ENCODE measurements at places on chromosomes 4 and X.

GRCh38 chr4:94304365-94304971, 38.2 kb downstream of the HPGDS start:
- DNase-seq = no peak

GRCh38 chr4:6423575-6423974, 48.8 kb downstream of the PPP2R2C start:
- no peak for DNase-seq

- no peak for DNase-seq
Measured at GRCh38 chrX:68842781-68843581, 14.2 kb downstream of the EFNB1 start.

DNA sequence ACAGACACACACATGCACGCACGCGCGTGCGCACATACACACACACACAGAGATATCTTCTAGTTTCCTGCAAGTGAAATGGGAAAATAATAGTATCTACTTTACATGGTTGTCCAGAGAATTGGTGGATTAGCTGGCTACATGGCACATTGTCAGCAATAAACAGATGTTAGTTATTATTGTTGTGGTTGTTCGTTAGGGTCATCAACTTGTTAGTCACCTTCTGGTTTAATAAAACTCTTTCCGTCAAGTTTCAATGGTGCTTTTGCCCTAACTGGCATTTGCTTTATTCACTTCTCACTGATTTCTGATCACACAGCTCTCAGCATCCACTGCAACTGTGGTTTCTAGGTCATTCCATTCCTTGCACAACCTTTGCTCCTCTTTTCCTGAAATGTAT, 25.4 kb upstream of the RASL11B start:
- DNase-seq = no peak

- no peak for DNase-seq
Measured at GRCh38 chrX:49999087-49999486, 76.7 kb downstream of the CLCN5 start.

- DNase-seq = no peak
Measured at GRCh38 chrX:154114652-154115051, 17.1 kb upstream of the MECP2 start.

DNA sequence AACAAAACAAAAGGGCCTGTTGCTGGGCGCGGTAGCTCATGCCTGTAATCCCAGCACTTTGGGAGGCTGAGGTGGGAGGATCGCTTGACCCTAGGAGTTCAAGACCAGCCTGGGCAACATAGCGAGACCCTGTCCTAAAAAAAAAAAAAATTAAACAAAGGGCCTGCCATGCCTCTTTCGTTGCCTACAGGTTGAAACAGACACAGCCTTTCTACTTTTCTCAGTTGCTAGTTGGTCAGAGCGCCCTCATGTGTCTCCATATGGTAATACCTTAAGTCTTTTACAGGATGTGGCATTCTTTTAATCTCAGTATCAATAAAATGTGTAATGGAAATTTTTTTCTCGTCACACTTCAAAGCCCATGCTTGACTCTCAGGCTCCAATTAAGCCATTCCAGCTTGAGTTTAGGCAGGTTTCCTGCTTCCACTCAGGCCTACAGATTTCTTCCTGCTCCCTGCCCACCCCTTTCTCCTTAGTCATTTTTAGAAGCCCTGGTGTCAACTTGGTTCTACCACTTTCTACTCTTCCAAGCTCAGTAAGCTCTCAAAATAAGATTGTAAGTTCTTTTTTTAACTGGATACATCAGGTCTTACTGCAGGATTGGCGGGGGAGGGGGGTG, 4.6 kb upstream of the SOWAHD start:
- no peak for DNase-seq

DNA sequence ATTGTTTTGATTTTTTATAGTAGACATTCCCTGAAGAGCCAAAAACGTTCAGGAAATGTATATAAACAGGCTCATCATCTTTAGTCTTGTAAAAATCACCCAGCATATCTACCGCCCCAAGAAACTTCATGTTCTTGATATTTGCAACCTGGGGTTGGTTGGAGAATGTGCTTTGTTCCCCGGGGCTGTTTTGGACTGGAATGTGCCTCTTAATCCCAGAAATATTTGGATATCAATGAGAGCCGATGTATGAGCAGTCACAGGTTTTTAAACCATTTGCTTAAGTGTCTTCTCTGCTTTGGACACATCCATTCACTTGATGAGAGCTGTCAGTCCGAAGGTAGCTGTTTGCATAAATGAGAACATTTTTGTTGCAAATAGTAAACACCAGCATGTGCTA, 449.7 kb downstream of the PCDH7 start:
- no peak for DNase-seq

GRCh38 chr4:37132351-37132974, 112.1 kb upstream of the NWD2 start:
- no peak for DNase-seq

DNA sequence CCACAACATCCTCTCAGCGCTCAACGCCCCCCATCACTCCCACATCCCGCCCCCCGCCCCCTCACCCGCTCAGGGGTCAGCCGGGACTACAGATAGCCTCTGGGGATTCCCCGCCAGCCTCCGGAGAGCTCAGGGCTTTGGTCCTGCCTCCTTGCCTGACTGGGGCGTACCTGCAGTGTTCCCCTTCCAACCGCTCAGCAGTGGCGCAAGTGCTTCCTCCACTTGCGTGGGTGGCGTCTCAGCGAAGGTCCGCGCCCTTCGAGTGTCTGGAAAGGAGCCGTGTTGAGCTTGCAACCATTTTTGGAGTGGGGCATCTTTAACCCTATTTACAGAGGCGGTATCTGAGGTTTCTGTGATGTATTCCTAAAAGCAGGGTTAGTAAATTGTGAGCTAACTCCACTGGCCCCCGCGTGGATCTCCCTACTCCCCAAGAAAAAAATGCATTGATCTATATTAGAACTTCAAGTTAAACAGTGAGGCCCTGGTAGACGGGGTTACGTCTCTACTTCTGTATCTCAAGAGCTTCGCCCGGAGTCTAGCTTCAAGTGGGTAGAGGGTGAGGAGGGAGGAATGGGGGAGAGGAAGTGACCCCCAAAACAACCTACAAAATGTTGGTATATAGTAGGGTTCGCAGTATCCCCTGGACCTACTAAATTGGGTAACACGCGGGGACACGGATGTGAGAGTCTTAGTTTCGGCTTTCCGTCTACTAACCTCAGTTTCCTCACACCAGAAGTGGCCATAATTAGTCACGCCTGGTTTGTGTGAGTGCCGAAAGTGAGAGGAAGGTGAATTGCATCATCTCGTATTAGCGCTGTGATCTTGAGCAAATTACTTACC, 16.1 kb downstream of the NKX3-2 start:
- no peak for DNase-seq

DNA sequence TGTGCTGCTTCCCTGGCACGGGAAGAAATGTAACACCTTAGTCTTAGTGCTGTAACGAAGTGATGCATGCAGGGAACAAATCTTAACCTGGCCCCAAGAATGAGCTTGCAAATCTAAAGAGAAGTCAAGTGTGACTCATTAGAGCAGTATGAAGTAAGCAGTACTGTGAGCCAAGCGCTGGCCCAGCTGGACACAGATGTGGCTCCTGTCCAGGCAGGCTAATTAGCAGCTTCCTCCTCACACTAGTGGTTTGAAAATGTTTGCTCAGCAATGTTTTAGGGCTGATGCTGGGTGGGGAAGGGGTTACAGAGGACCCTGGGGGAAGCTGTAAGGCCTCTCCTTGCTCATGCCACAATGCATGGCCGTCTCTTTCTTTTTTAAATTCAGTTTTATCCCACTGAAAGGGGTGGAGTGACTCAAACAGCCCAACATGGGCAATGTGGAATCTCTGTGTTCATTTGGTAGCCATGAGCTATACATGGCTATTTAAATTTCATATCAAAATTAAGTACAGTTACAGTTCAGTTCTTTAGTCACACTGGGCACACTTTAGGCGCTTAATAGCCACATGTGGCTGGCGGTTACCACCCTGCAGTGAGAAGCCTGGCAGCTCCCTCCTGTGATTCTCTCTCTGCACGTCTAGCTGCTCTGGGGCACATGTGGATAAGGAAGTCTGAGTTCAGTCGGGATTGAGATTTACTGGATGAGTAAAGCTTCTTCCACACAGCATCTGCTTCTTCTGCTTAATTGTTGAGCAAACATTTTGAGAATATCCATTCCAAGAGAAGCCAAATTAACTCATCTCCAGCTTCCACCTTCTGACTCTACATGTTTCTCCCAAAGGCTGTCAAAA, 48.8 kb downstream of the MAP7D2 start:
- no peak for DNase-seq

DNA sequence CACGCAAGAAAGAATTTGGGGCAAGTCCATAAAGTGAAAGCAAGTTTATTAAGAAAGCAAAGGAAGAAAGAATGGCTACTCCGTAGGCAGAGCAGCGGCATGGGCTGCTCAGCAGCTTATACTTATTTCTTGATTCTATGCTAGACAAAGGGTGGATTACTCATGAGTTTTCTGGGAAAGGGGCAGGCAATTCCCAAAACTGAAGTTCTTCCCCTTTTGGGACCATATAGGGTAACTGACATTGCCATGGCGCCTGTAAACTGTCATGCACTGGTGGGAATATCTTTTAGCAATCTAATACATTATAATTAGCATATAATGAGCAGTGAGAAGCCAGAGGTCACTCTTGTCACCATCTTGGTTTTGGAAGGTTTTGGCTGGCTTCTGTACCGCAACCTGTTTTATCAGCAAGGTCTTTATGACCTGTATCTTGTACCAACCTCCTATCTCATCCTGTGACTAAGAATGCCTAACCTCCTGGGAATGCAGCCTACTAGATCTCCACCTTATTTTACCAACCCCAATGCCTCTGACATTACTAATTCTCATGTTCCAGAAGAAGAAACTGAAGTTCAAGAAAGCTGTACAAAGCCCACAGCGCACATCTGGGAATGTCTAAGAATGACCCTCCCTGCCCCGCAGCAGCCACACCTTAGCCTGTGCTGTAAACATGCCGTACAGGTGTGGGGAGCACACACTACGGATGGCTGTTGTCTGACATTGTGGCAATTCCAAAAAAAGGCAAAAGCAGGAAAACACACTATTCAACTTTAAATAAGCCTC, 18.6 kb downstream of the RXFP1 start:
- no peak for DNase-seq

DNA sequence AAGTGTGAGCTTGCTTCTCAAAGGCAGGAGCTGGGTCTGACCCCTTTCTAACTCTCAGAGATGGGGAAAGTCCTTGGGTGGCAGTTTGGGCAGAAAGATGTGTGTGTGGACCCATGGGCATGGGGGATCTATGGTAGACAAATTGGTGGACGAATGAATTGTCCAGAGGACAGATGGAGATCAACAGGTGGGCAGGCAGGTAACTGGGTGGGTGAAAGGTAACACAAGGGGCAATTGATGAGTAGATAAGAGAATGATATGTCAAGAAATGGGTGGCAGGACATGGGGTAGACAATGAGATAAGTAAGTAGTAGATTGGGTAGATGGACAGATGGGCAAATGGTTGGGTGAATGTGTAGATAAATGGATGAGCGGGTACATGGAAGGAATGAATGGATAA, 2.9 kb upstream of the KCND1 start:
- no peak for DNase-seq

- no peak for DNase-seq
Measured at GRCh38 chr4:145730026-145730425, 50.1 kb downstream of the C4orf51 start.

GRCh38 chrX:27242581-27242980, 220.6 kb downstream of the PPP4R3C start:
- no peak for DNase-seq

DNA sequence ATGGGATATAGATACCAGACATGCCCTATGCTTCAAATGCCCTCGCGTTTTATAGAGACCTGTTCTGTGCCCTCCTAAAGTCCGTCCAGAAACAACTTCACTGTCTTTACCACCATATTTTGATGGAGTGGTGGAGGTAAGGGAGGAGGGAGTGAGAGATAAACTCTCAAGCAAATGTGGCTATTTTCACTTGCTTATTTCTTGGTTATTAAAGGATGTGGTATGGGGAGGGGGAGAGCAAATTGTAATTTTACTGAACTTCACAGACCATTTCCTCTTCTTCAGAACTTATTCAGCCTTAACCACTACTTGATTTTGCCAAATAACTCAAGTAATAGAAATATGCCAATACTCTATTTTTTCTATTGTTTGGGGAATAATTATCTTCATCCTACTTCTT, 31.5 kb downstream of the GPR174 start:
- DNase-seq = no peak

GRCh38 chr4:182937268-182938204, 20.4 kb upstream of the DCTD start:
- DNase-seq = no peak

GRCh38 chr4:140826701-140827027, 70.5 kb upstream of the TBC1D9 start:
- DNase-seq = no peak

GRCh38 chr4:152996111-152996571, 60.0 kb downstream of the FHDC1 start:
- no peak for DNase-seq

GRCh38 chr4:118798658-118799057, 37.3 kb downstream of the SEC24D start:
- no peak for DNase-seq

DNA sequence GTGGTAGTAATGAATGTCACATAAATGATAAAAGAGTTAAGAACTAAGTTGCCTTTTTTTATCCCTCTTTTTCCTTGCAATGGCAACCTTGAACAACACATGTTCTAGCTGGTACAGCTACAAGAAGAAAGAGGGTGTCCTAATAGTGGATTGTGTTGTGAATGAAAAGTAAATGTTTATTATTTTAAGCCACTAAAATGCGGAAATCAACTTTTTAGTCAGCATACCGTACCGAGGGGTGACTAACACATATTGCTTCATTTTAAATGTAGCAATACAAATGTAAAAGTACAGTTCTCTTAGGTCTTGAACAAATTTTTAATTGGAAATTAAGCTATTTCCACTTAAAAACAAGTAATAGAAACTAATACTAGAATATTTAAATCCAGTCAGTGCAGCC, 17.7 kb upstream of the AP1AR start:
- no peak for DNase-seq

- no peak for DNase-seq
Measured at GRCh38 chrX:76109654-76110053, 63.2 kb upstream of the PBDC1 start.

GRCh38 chr4:17583941-17584340, 6.9 kb downstream of the LAP3 start:
- no peak for DNase-seq

GRCh38 chr4:110632506-110633357, 9.9 kb upstream of the PITX2 start:
- no peak for DNase-seq

DNA sequence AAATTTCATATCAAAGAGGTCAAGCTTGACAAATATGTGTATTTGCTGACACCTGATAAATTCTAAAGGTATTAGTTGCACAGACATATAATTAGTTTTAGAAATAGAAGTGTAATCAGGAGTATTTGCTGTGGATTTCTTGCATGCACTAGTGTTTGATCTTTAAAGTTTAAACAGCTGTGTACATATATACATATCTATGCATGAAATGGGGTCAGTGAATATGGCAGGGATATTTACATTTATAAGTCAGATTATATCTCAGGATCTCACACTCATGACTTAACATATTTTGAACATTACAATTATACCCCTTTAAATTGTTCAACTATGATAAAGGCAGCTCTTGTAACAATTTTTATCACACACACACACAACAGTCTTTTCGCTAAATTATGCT, 547.4 kb upstream of the ACTRT1 start:
- no peak for DNase-seq

Measured in D721Med (cell line).